ENCODE measurements at places on chromosomes 3 and 15.

DNA sequence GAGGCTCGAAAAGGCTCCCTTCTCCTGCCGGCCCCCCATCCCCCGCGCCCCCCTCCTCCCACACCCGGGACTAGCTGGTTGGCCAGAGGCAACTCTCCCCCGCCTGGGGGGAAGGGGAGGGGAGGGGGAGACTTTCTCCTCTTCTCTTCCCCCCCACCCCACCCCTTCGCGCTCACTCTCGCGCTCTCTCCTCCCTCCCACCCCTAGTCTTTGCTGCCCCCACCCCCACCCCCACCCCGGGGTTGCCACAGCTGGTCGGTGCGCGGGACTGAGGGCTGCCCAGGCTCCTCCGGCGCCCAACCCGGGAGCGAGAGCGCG lies 710 bp downstream of the MECOM start:
- ATAC-seq: peak; percentile 30

DNA sequence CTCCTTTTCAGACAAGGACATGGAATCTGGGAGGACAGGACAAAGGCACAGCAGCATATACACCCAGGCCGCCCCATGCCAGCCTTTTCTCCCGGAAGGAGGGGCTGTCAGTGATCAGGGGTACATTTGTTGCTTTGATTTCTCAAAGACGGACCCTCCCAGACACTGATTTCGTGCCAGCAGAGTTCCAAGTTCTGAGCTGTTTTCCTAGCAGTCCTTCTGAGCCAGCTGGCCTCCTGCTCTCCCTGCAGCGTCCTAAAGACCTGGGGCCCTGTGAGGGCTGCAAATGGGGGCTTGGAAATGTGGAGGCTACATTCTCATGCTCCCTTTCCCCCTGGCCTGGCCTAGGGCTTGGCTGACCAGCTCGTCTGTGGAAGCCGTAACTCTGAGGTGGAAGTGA lies 22.3 kb downstream of the CTSH start:
- no peak for ATAC-seq

DNA sequence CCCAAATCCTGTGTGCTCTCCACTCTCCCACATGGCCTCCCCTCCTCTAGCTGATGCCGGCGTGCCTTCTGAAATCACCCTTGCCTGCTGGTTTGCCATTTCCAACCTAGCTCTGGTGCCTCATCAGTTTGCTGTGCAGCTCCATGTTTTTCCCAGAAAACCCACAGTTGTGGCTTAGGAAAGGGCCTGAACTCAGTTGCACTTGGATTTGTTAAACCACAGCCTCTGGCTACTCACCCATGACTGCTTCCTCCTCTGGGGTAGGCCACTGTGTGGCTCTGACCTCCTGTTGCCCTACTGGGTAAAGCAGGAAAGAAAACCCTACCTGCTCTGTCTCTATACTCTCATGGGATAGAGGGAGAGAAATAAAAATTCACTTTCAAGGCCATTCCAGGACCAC lies 97.3 kb downstream of the DAPK2 start:
- no peak for ATAC-seq

- ATAC-seq: no peak
These were observed 418.6 kb upstream of the KCNMB2 start for GRCh38 chr3:178117641-178118040.

- ATAC-seq: no peak
These were observed 37.2 kb downstream of the CCK start for GRCh38 chr3:42228796-42229195.

GRCh38 chr15:78179906-78180305 lies 30.7 kb downstream of the IDH3A start:
- no peak for ATAC-seq

DNA sequence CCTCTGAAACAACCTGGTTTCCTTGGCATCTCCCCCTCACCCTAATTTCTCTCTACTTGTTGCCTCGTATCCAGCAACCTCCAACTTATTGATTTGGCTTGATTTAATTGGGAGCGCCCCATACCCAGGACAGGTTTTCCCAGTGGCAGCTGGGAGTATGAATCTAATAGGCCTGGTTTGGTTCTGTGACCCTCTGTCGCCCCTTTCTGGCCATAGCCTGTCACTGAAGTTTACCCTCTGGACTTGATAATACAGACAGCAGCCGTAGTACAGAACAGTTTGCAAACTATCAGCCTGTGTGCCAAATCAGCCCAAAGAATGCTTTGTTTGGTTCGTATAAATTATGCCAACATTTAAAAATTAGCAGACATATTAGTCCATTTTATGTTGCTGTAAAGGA lies 525.1 kb upstream of the GOLIM4 start:
- peak; percentile 77 for ATAC-seq

DNA sequence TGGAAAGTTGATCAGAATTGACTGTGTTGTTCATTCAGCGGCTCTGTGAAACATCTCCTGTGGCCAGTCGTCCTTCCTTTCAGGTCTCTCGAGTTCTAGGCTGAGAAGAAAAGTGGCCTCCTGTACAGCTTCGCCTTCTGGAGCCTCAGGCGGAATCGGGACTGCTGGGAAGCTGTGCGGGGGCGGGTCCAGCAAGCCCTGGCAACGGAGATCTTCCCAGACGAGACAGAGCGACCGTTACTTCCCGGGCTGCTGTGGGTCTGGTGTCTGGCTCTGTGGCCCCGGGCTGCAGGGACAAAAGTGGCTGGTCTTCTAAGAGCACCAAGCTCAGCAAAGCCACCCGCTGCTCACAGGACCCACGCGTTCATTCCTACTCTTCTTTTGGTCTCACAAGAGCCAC lies 88.6 kb upstream of the CACNA2D3 start:
- no peak for ATAC-seq

DNA sequence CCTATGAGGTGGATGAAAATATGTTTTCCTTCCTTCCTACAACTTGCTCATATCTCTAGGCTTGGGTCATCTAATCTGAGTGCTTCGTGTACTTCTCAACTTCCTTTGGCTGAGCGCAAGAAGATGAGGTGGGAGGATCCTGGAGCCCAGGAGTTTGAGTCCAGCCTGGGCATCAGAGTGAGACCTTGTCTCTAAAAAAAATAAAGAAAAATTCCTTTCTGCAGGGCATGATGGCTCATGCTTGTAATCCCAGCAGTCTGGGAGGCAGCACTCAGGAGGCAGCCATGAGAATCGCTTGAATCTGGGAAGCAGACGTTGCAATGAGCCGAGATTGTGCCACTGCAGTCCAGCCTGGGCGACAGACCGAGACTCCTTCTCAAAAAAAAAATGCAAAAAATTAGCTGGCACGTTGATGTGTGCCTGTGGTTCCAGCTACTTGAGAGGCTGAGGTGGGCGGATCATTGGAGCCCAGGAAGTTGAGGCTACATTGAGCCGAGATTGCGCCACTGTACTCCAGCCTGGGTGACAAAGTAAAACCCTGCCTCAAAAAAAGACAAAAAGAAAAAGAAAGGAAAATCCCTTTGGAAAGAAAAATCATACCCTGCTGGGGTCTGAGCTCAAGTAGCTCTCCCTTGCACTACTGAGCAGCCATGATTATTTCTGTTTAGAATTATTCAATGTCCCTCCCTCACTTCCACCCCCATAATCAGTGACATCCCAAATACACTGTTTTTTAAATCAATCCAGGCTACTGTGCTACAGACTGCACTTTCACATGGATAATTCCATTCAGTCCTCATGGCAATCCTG lies 28.0 kb upstream of the RAB11A start:
- ATAC-seq: peak; percentile 70

GRCh38 chr3:114527036-114527644 lies 233.3 kb downstream of the TIGIT start:
- ATAC-seq: peak; percentile 57

- ATAC-seq: no peak
These were observed 2.6 kb upstream of the UBE2Q2 start for GRCh38 chr15:75840659-75841058.

- no peak for ATAC-seq
These were observed 32.8 kb downstream of the ACSBG1 start for GRCh38 chr15:78201281-78202190.

DNA sequence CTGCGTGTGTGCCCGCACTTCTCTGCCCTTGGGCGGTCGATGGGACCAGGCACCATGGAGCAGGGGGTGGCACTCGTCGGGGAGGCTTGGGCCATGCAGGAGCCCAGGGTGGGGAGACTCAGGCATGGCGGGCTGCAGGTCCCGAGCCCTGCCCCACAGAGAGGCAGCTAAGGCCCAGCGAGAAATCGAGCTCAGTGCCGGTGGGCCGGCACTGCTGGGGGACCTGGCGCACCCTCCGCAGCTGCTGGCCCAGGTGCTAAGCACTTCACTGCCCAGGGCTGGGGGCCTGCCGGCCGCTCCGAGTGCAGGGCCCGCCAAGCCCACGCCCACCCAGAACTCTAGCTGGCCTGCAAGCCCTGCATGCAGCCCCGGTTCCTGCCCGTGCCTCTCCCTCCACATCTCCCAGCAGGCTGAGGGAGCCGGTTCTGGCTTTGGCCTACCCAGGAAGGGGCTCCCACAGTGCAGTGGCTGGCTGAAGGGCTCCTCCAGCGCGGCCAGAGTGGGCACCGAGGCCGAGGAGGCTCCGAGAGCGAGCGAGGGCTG lies 553 bp upstream of the RTP4 start:
- ATAC-seq: no peak

DNA sequence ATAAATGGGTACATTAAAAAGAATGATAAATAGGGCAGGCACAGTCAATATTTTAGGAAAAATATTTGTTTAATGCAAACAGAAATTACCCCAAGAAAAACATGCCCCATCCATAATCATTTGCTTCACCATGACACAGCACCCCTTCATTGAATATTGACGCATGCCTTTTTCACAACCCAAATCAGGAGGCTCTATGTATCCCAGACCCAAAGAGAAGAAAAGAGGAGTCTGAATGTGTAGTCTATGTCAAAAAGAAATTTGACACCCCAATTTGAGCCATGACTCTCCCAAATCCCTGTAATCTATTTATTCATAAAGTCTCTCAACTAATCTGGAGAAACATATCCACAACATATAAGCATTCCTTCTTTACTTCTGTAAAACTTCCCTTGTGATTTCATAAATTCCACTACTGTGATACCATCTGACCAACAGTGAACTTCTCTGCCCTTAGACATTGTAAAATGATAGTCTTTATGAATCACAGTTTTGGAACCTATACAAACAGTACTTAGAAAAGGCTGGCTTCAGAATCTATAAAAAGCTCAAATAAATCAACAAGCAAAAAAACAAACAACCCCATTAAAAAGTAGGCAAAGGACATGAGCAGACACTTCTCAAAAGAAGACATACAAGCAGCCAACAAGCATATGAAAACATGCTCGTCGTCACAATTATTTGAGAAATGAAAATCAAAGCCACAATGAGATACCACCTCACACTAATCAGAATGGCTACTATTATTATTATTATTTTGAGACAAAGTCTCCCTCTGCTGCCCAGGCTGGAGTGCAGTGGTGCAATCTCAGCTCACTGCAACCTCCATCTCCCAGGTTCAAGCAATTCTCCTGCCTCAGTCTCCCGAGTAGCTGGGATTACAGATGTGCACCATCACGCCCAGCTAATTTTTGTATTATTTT lies 53.4 kb upstream of the XRN1 start:
- peak; percentile 74 for ATAC-seq

DNA sequence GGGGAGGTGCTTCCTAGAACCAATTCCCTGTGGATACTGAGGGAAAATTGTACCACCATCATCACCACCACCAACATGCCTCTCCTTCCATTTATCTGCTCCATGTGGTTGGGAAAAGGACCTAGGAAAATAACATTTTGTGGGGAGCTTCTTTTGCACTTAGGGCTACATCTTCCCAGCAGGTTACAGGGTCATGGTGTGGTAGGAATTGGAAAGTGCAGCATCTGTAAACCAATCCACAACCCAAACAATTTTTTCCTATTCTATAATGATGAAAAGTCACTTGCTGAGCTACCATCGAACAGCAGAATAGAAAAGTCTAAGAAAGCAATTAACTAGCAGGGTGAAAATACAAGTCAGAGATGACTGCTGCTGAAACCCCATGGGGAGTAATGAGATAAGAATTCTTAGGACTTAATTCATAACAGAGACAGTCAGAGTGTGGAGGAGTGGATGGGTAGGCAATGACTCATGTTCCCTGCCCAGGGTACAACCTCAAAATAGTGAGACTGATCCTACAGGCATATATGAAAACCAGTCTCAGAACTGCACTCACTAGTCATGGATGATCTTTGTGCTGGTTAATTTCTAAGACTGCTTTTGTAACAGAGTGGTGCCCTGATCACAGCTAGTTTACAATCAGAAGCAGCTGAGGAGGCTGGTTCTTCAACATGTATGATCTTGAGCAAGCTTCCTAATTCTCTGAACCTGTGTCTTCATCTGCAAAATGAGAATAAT lies 38.1 kb upstream of the LEKR1 start:
- ATAC-seq: peak; percentile 60

GRCh38 chr3:69696367-69696766 lies 42.9 kb upstream of the MITF start:
- ATAC-seq: no peak

GRCh38 chr3:138846262-138846791 lies 11.6 kb upstream of the PIK3CB start:
- ATAC-seq: peak; percentile 46

GRCh38 chr15:78767331-78767951 lies 43.8 kb downstream of the ADAMTS7 start:
- no peak for ATAC-seq

DNA sequence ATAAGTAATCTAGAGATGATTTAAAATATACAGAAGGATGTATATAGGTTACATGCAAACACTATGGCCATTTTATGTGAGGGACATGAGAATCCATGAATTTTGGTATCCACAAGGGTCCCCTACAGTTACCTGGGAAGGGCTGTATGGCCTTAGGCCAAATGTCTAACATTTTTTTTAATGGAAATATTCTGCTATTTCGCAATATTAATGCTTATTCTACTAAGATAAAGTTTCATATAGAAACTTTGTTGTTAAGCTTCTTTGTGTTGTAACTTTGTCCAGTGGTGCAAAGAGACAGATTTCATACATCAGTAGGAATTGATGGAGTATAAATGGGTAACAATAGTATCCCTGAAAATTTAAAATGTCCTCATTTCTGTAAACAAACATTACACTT lies 233.4 kb upstream of the THBS1 start:
- no peak for ATAC-seq

- ATAC-seq: no peak
These were observed 124.0 kb downstream of the KCNH8 start for GRCh38 chr3:19272296-19272695.

DNA sequence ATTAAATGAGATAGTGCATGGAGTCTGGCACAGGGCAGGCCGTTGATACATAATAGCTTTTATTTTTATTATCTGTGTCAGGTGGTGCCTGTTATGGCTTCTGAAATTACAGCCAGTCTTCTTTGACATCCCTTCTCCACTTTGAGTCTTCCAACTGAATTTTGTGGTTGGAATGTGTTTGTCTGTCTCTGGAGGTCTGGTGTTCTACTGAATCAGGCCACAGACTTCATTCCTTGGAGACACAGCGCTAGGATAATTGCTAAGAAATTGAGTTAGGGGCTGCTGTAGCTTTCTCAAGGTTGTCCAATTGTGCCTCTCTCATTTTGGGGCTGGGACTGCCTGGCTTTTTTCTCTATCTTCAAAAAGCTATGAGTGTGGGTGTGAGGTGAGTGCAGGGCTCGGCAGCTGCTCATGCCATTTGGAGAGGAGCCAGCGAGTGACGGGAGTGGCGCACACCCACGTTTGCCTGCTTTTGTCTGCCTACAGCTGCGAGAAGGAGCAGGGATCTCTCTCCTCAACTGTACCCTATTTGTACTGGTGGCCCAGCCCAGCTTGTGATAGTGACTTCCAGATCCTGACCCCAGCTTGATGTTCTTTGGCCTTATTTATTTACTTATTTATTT lies 49.8 kb upstream of the SYN2 start:
- ATAC-seq: no peak

Measured in motor neuron (in vitro differentiated cells).